ENCODE measurements at places on chromosomes 11 and 22.

GRCh38 chr11:46389450-46390330 lies 1.9 kb downstream of the CHRM4 start:
- peak; percentile 93 for DNase-seq

- DNase-seq: no peak
Observed at GRCh38 chr11:121582296-121582695, 129.5 kb upstream of the SORL1-AS1 start.

- DNase-seq: peak; percentile 53
Observed at GRCh38 chr11:117180661-117181585, 2.4 kb downstream of the SIDT2 start.

- no peak for DNase-seq
Observed at GRCh38 chr11:123775715-123776549, 21.6 kb upstream of the OR6X1 start.

DNA sequence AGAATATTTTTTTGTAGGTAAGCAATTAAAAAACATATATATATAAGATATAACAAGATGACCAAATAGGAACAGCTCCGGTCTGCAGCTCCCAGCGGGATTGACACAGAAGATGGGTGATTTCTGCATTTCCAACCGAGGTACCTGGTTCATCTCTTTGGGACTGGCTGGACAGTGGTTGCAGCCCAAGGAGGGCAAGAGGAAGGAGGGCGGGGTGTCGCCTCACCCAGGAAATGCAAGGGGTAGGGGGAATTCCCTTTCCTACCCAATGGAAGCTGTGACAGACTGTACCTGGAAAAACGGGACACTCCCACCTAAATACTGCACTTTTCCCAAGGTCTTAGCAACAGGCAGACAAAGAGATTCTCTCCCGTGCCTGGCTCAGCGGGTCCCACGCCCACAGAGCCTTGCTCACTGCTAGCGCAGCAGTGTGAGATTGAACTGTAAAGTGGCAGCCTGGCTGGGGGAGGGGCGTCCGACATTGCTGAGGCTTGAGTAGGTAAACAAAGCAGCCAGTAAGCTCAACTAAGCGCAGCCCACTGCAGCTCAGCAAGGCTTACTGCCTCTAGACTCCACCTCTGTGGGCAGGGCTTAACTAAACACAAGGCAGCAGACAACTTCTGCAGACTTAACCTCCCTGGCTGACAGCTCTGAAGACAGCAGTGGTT lies 163.8 kb downstream of the CWF19L2 start:
- no peak for DNase-seq

- peak; percentile 19 for DNase-seq
Observed at GRCh38 chr11:21988477-21988876, 204.4 kb upstream of the ANO5 start.

DNA sequence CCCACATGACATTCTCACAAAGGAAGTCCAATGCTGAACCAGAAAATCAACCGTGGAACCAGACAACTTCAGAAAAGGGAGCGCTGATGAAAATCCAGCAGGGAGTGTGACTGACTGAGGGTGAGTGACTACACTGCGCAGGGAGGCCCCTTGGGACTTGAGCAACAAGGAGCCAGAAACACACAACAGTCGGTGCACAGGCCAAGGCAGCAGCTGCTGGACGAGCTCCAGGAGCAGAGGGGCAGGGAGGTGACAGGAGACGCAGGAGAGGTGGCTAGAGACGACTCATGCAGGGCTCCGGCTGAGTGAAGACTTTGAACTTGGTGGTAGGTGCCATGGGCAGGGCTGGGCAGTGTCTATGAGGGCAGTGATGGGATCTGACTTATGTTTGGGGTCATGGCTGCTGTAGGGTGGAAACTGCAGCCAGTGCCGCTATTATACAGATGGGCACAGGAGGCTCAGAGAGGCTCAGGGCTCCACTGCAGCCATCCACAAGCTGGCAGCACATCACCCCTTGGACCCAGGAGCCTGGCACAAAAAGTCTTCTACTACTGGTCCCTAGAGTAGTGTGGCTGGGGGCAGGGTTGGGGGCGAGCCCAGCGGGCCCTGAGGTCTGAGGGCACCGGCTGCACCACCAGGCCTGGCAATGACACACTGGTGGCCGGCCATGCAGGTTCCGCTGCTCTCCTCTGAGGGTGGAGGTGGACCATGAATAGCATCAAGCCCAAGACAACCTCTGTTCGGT lies 10.3 kb upstream of the FADD start:
- no peak for DNase-seq

DNA sequence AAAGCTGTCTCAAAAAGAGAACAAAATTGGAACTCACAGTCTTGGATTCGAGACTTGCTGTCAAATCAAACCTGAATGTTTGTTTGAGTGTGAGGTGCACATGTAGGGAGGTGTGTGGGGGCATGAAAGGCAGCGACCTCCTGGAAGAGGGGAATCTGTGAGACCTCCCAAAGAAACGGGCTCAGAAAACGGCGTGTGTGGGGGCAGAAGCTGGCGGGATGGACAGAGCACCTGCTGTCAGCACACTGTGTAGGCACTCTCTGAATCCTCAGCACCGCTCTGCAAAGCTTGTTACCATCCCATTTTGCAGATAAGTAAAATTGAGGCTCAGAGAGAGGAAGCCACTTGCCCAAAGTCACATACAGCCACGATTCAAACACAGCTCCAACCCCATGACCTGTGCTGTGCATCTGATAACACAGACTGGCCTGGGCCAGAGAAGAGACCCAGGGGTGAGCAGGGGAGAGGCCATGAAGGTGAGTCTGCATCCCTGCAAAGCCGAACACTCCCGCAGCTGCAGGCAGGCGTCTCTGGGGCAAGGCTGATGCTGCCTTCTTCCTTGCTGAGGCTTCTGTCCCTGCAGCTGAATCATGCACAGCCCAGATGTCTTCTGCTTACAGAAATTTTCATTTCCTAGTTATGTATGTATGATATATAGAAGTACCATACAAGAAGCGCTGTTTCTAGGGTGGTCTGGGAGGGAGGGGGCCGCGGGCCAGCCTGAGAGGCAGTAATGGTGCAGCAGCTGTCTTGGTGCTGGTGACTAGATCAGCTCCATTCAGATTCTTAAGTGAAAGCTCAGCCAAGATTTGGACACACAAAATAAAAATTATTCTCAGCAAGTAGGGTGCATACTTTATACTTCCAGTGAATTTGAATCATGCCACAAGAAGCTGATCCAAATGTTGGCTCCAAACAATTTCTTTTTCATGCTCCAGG lies 67.3 kb upstream of the SHISAL1 start:
- DNase-seq: no peak

DNA sequence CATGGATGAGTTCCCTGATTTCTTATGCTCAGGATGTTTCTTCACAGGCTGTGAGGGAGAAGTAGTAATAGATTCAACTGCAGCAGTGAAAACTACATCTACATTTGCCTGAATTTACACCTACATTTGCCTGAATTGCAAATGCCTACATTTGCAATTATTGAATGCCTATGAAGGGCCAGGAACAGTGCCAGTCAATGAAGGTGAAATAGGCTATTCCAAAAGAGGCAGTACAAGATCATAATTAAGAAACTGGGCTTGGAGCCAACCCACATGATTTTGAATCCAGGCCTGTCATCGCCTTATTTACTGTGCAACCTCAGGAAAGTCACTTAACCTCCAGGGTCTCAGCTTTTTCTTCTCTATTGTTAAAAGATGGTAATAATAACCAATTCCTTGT lies 1353.3 kb downstream of the FAM181B start:
- no peak for DNase-seq

- no peak for DNase-seq
Observed at GRCh38 chr11:36757075-36757474, 159.0 kb upstream of the RAG2 start.

DNA sequence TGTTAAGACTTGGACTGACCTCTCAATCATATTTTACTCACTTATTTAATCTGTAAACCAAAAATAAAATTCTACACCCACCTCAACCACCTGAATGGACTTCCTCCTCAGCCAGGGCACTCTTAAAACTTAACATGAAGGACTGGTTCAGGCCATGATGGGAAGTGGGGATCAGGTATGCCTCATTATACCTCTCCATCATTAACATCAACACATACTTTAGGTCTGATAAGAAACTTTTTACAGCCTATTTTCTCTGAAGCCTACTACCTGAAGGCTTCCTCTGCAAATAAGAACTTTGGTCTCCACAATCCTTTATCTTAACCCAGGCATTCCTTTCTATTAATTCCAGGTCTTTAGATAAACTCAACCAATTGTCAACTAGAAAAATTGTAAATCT lies 390.0 kb downstream of the AASDHPPT start:
- no peak for DNase-seq

DNA sequence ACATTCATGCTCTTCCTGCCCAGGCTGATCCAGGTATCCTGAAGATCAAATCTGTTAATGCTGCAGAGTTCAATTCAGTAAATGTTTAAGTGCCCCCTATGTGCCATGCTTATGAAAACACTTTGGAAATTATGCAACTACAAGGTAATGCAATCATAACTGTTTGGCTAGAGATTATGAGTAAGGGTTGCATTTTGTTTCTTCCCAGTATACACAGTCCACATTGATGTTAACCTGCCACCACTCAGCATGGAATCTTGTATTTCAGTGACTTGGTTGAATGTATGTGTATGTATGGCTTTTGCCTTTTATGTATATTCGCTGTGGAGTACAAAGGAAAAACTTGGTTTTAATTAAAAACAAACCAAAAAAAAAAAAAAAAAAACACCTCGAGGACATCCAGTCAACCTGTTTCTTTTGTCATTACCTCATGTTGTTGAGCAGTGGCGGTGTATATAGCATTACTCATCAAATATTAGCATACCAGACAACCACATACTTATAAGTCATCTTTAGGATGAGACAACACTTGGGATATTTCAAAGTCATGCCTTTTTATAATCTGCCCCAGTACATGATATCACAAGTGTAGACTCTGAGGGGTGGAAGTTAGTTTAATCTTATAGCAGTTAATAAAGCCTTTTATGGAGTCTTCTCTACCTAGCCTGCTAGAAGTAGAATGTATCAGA lies 86.1 kb upstream of the HORMAD2 start:
- no peak for DNase-seq

DNA sequence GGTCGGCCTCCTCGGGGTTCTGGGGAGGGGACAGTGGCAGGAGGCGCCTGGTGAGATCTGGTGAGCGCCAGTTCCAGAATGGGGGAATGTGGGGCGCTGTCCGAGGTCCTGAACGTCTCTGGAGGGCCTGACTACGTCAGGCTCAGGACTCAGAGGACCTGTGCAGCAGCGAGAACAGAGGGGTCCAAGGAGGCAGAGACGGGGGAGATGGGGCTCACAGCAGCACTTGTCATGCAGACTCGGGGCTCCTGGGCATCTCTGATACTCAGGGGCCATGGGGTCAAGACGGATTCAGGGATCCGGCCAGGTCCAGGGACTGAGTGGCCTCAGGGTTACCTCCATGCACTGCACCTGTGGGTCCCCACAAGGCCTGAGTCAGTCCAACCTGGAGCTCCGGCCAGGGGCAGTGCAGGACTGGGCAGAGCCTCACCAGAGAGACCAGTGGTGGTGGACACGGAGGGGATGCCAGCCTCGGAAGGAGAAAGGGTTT lies 92.2 kb downstream of the BRD1 start:
- DNase-seq: no peak

DNA sequence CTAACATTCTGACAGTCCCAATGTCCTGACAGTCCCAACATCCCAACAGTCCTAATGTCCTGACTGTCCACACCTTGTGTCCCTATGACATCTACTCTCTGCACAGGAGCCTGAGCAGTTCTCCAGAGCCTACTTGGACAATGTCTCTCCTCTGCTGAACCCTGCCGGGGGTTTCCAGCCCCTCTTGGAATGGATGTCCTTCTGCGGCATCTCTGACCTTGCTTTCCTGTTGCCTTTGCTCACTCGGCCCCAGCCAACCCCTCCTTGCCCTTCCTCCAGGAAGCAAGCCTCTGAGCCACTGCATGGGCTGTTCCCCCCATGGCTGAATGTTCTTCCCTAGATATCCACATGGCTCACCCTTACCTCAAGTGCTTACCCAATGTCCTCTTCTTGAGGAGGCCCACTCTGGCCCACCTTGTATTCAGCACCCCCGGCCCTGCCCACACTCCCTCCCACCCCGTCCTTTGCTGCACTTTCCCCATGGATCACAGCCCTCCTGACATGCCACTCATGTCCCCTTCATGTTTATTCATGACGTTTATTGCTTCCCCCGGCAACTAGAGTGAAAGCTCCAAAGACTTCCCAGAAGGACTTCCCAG lies 59.5 kb downstream of the DHCR7 start:
- DNase-seq: no peak

GRCh38 chr22:17945156-17945887 lies 79.0 kb downstream of the MICAL3 start:
- DNase-seq: peak; percentile 47

- DNase-seq: no peak
Observed at GRCh38 chr11:42768576-42768975, 543.2 kb upstream of the API5 start.

GRCh38 chr22:24398409-24398808 lies 29.0 kb upstream of the ADORA2A start:
- no peak for DNase-seq

DNA sequence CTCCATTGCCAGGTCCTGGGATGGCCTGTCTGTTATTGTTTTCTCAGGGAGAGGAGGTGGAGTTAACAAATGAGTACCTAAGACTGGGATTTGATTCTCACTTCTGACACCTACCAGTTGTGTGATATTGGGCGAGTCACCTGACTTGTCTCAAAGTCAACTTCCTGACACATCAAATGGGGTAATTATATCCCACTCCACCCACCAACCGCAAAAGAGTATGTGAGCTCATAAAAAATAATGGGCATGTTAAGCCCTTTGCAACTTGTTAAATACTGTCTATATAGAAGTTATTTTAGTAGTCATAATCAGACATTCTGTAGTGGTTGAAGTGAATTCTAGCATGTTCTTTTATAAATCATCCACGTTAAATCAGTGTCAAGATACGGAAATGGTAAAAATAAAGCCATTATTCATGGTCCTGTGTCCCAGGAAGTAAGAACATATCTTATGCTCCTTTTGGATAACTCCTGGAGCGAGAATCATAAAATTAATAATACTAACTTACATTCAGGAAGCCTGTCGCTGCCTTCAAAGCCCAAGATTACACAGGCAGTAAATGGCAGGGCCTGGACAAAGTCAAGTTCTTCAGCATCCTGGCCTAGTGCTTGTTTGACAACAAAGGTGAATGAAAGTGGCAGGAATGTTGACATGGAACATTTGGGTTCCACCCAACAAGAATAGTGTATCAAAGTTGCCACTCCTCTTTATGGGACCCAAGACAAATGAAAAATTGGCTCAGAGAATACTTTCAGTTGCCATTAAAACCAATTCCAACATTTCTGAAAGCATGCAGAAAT lies 54.3 kb downstream of the SYTL2 start:
- DNase-seq: no peak

GRCh38 chr11:125375146-125375545 lies 120.9 kb downstream of the FEZ1 start:
- DNase-seq: no peak

GRCh38 chr11:119652907-119653659 lies 75.9 kb downstream of the NECTIN1 start:
- DNase-seq: no peak

Measured in retina (tissue), 1 donor.